ENCODE measurements at places on chromosomes 7 and 10.

DNA sequence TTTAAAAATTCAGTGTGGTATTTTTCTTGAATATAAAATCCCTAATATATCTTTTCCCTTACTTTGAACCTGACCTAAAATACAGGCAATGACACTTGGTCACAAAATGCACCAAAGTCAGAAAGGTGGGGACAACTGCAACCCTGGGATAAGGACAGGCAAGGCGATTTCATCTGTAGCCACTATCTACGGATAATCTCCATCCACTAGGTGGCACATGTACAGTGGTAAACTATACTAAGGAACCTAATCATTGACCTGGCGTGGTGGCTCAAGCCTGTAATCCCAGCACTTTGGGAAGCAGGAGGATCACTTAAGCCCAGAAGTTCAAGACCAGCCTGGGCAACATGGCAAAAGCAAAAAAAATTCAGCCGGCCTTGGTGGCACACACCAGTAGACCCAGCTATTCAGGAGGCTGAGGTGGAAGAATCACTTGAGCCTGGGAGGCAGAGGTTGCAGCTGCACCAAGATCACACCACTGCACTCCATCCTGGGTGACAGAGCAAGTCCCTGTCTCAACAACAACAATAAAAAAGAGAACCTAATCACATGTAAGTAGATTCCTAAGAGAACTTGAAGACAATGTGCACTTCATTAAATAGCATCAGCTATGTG lies 98.9 kb downstream of the KMT2C start:
- peak; percentile 21 for DNase-seq

- DNase-seq, result no peak
Observed at GRCh38 chr10:34292194-34292565, 522.9 kb downstream of the PARD3 start.

GRCh38 chr7:14233868-14234369 lies 244.5 kb upstream of the ETV1 start:
- DNase-seq, result no peak

DNA sequence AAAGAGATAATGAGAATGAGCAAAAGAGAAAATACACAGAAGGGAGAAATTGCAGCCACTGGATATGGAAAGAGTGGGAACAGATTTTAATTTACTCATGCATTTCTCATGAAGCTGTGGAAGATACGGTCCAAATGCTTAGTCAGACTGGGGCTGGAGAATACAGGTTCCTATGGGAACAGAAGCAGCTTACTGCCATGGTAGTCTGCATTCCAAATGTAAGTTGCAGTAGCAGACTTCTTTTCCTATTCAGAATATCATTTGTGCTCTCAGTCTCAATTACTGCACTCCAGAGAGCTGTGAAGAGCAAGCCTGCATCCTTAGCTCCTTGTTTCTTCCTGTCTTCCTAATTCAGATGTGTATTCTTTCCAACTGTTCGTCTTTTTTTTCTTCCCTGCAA lies 190.8 kb upstream of the TMEM196 start:
- DNase-seq, result no peak

DNA sequence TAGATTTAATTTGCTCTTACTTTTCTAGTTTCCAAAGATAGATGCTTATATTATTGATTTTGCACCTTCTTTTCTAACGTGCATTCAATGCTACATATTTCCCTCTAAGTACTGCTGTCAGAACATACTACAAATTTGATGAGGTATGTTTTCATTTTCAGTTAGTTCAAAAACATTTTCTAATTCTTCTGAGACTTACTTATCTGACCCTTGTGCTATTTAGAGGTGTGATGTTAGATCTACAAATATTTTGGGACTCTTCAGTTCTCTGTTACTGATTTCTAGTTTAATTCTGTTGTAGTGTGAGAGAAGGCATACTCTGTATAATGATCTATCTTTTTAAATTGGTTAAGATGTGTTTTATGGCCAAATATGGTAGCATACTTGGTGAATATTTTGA lies 97.8 kb upstream of the TMEM168 start:
- no peak for DNase-seq

GRCh38 chr10:50851884-50852671 lies 33.3 kb downstream of the A1CF start:
- DNase-seq, result no peak

- no peak for DNase-seq
Observed at GRCh38 chr10:14533295-14533694, 202.6 kb upstream of the FRMD4A start.

All from activated CD8-positive, alpha-beta T cell treated with anti-CD3 and anti-CD28 coated beads for 36 hours (primary cell).